Nucleus accumbens (tissue), 56 donors: ENCODE measurements at places on chromosomes 11 and 22.

GRCh38 chr22:38233427-38233826 lies 31.6 kb downstream of the MAFF start:
- DNase-seq = no peak

- no peak for DNase-seq
Measured at GRCh38 chr22:49705216-49705971, 122.3 kb downstream of the BRD1 start.

GRCh38 chr22:30273711-30274436 lies 7.2 kb upstream of the OSM start:
- no peak for DNase-seq

DNA sequence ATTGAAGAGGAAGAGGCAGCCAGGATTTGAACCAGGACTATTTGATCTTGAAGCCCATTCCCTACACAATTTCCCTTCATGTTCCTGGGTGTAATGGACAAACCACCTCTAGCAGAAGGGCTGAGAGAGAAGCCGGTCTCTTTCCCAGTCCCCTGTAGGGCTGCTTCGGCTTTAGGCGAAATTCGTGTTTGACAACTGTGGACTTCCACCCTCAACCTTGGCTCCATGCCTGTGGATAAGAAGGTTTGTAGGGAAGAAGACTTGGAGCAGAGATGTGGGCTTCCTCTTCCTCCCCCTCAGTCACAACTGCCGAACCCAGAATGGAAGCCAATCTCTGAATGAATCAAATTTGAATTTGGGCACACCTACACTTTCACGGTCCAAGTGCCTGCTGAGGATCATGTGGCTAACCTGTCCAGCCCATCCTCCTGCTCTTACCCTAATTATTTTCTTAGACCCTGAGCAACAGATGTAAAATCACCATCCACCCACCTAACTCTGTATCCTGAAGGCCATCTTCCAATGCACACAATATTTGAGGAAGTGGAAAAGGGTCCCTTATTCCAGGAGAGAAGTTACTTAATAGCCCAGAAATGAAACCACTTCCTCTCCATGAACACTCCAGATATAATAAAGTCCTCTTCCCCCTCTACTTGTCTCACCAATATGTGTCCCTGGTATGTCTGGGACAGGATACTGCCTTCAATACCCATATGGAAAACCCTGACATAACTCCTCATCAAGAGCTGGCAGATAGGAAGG lies 10.1 kb upstream of the SCN2B start:
- DNase-seq = no peak

DNA sequence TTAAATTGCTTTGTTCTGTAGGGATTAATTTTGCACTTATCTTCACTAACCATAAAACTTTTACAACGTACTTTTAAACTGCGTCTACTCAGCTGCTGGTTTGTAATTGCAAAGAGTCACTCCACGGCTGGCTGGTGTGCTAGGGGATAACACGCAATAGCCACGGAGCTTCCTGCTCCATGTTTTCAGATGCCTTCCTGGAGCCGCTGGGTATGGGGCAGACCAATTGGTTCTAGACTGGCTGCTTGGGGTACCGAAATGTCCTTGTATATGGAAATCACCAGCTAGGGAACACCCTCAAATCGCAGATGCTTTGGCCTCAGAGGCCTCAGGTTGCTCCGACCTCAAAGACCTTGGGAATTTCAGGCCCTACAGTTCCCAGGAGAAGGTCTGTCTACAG lies 3.8 kb upstream of the CSNK2A3 start:
- no peak for DNase-seq

DNA sequence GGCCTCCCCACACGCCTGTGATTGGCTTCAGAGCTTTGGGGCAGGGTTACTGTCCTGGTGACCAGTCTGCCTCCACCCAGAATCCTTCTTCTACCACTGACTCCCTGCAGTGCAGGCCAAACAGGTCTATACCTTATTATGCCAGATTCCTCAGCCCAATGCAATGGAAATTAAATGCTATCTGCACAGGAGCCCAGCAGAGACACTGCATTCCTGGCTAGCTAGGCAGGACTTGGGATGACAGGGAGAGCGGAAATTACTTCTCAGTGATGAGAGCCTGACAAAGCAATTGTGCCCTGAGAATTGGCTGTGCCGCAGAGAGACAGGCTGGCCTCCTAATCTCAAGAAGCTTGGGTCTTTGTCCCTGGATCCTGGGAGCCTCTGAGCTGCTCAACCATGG lies 143.8 kb upstream of the NCAM1 start:
- no peak for DNase-seq

GRCh38 chr11:66012371-66012945 lies 650 bp downstream of the CST6 start:
- no peak for DNase-seq

DNA sequence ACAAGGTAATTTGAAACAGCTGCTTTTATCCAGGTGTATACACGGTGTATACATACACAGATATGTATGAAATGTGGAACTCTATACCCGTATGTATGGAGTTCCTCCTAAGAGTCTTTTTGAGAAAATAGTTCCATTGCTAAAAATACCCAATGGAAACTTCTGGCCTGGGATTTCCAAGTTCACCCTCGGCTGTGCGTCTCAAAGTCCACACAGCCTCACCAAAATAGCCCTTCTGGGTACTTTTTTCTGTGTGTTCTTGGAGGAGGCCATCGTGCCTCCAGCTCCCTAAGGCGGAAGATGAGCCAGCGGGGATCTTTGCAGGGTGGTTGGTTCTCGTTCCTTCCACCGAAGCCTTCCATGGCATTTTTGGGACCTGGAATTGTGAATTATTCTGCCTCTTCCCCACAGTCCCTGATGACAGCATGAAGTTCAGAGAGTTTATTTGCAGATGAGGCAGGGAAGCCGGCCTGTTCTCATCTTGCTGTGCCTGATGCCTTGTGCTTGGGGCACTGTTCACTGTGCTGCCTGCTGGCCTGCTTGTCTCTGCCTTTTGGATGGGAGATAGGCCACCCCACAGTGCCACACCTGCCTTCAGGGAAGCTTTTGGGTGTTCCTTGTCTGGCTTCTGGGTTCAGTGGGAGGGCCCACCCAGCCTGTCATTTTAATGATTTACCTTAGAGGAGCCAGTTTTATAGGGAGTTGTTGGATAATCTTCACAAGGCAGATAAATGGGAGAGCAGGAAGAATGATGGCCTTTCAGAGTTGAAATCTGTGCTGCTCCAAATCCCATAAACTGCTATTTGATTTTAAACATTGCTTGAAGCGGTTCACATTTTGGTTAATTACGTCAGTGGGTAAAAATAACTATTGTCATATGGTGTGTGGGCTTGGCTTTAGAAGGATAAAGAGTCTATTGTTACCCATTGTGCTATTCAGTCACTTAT lies 112.7 kb upstream of the OR4B1 start:
- DNase-seq = peak; percentile 44

GRCh38 chr22:35915477-35916013 lies 113.1 kb downstream of the RBFOX2 start:
- no peak for DNase-seq

GRCh38 chr22:23060612-23061400 lies 9.5 kb upstream of the GNAZ start:
- no peak for DNase-seq

DNA sequence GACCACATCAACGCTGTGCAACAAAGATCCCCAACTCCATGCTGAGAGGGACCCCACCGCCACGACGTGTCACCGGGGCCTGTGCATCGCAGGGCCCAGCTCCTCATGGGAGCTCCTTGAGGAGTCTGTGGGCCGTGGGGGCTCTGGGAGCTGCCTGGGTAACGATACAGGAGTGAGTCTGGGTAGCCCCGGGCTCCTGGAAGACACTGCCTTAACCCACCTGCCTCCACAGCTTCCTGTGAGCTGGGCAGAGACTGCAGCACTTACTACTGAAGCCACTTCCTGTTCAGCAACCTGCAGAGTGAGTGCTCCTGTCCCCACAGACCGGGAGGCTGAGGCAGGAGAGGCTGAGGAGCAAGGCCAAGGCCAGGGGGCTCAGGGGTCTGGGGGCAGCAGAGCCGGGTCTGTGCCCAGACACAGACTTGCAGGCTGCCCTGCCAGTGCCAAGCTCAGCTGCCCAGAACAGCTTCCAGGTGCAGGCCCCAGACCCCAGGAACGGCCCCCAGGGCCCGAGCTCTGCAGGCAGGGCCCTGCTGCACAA lies 226.7 kb downstream of the BRD1 start:
- no peak for DNase-seq

- no peak for DNase-seq
Measured at GRCh38 chr11:7576726-7577290, 63.0 kb downstream of the PPFIBP2 start.
